ENCODE measurements at places on chromosomes 1 and 21.

DNA sequence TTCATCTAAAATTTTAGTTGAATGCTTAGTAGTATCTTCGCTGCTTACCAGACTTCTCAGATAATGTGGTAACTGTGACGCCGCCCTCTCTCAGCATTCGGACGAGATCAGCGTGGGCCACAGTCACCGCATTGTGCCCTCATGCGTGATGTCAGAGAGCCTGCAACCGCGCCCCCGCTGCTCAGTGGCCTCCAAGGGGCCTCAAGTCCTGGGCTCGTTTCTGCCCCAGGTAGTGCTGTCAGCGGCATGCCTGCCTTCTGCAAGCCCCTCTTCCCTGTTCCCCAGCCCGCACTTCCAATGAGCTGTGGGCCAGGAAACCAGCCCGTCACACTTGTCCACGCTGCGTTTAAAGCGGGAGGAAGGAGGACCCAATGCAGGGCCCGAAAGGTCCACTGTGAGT, 61.6 kb upstream of the TRAPPC10 start:
- no peak for DNase-seq

- peak; percentile 72 for DNase-seq
Observed at GRCh38 chr1:48916130-48917069, 139.7 kb upstream of the BEND5 start.

GRCh38 chr1:161223805-161224694, 622 bp upstream of the APOA2 start:
- no peak for DNase-seq

DNA sequence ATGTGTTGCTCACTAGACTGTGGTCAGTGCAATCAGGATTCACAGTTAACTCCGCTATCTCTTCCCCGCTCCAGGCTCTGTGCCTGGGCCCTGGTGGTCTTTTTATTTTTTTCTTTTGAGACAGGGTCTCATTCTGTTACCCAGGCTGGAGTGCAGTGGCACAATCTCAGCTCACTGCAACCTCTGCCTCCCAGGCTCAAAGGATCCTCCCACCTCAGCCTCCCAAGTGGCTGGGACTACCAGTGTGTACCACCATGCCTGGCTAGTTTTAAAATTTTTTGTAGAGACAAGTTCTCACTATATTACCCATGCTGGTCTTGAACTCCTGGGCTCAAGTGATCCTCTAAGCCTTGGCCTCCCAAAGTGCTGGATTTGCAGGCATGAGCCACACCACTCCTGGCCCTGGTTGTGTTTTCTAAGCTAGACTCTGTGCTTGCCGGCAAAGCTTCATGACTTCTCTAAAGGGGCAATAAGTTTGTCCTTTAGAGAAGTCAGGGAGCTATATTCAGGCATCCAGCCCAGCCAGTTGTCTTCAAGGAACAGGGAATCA, 1.4 kb downstream of the RCSD1 start:
- DNase-seq: no peak

DNA sequence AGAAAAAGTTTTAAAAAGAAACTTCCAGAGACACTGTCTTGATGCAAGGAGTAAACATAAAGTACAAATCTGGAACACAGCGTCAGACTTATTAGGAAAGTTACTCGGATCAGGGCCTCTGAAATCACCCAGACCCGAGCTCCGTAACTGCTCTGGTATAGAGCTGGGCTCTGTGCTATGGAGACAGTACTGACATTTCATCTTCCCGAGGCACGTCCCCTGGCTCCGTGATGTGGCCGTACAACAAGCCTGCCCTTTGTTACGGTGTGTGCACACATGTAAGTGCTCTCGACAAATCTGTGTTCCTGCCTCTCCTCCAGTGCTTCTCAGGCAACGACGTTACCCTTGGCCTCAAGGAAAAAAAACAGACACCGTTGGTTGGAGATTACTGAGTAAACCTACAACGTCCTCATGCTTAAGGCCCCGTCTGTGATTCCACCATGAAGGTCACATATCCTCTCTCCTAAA, 107.0 kb upstream of the IRF2BP2 start:
- DNase-seq: no peak

GRCh38 chr1:202126426-202126825, 3.7 kb downstream of the GPR37L1 start:
- DNase-seq: no peak

DNA sequence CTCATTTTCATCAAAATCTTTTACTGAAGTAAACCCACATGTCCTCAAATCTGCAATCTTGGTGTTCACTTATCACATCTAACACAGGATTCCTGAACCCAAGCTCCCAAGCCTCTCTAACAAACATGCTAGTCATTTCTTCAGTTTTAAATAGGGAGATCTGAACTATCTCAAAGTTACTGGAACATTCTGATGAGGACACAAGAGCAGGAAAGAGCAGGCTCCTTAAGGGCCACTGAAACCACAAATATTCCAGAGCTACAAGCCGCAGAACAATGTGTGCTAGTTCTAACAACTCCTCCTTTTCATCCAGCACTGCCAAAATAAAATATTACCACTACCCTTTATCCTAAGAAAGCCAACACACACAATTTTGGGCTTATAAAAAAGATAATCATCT, 38.9 kb downstream of the WARS2 start:
- DNase-seq: no peak

DNA sequence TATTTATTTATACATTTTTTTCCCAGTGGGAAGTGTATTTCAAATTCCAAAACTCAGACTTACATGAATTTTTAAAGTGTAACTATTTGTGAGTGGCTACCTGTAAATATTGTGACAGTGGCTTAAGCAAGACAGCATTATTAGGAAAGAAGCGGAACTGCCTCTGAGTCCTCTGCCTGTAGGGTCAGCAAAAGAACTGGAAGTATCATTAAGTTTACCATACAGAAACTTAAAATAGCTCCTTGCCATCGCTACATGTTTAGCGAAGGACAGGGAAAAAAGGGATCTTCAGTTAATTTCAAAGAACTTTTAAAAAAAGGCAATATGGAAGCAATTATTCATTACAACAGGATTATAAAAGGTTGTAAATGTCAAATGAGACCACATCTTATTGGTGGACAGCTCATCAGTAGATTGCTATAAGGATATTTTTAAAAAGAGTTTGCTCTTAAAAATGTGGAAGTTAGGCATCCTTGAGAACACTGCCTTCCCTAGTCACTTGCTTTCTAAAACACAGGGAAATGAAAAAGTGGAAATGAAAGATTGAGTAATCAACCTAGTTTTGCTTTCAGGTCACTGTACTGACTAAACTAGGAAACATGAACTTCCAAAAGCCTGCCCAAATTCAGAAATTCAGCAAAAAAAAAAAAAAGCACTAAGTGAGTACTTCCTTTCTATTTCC, 39.2 kb downstream of the NSL1 start:
- no peak for DNase-seq

DNA sequence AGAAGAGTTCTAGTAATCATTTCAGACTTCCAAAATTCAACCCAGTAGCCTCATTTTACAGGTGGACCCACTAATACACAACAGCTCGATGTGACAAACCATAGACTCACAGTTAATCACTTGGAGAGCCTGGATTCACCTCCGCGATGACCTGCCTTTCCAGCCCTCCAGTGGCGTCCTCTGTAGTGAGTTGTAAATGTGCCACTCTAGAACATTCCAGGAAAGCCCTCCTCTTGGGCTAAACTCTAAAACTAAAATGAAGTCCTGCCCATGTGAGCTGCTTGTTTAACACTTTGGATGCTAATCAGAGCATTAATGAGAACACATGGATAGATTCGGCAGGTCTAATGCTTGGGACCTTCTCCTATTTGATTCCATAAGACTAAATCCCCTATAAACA, 140.7 kb downstream of the DHRS3 start:
- no peak for DNase-seq

GRCh38 chr21:22758478-22758877, 1760.3 kb downstream of the NCAM2 start:
- no peak for DNase-seq

- DNase-seq: no peak
Observed at GRCh38 chr1:225347123-225347683, 80.6 kb downstream of the LBR start.

DNA sequence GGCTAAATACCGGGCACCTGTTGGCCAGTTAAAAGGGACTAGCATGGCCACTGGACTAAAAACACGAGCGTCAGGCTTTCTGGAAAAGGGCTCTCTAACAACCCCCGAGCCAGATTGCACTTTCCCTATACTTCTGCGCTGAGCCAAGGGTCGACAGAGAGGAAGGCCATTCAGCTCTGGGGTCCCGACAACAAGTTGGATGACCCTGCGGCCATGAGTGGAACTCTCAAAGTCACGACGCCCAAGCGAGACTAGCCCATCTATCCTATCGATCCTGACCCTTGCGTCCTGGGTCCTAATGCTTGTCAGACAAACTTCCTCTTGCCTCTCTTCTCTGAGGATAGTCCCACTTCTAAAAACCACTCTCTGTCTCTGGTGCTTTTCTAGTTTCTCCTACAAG, 99.9 kb upstream of the PRDX6 start:
- no peak for DNase-seq

GRCh38 chr1:81420760-81421159, 380.0 kb upstream of the ADGRL2 start:
- no peak for DNase-seq

DNA sequence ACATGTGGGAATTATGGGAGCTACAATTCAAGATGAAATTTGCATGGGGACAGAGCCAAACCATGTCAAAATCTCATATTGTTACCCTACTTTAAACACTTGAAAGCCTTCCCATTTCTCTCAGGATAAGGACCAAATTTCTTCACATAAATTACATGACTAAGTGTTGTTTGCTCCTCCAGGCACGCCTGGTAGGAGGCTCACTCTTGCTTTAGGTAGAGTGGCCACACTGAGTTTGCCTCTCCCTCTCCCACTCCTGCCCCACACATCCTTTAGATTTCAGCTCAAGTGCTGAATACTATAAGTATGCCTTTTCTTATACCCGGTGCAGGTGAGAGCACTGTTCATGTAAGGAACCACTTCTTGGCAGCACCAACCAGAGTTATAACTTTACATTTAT, 279.1 kb downstream of the DNM3 start:
- DNase-seq: no peak

DNA sequence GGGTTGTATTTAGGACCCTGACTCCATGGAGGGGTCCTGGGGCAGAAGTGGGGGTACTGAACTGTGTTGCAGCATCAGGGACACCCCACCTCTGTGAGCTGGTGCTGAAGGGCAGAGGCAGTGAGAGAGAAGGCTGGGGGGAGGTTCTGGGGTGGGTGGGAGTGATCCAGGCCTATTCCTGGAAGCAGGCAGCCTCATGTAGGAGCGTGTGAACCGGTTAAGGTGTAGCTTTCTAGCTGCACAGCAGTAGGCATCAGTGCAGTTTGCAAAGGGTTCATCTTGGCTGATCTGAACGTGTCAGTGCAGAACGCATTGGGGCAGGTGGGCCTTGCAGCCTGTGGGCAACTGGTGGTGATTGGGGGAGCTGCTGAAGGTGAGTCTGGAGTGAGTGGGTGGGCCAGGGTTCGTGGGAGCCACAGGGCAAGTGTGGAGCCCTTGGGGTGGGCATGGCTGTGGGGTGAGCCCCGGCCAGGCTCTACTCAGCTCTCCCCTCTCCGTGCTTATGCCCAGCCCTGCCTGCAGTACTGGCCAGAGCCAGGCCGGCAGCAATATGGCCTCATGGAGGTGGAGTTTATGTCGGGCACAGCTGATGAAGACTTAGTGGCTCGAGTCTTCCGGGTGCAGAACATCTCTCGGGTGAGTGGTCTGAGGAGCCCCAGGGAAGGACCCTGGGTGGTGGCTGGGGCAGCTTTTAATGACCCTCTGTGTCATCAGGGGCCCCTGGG, 86.7 kb downstream of the PTPRU start:
- DNase-seq: peak; percentile 68

- peak; percentile 6 for DNase-seq
Observed at GRCh38 chr1:58401991-58402390, 144.5 kb downstream of the OMA1 start.

DNA sequence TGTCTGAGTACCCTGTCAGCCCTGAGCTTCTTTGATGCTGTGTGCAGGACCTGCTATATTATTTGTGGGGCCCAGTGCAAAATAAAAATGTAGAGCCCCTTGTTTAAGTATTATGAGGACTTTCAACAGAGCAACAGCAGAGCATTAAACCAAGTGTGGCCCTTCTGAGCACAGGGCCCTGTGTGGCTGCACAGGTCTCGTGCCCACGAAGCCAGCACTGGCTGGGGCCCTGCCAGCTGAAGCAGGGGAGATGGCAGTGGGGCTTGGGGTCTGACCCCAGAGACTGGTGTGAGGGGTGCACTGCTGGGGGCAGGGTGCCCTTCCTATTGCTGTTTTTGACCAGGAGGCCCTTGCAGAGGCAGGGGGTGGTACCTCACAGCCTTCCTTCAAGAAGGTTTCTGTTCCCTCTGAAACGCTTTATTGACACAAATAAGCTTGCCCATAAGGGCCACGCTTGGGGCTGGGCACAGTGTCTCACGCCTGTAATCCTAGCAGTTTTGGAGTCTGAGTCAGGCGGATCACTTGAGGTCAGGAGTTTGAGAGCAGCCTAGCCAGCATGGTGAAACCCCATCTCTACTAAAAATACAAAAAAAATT, 2.2 kb upstream of the SEMA4A start:
- DNase-seq: no peak

GRCh38 chr1:114134518-114134917, 19.2 kb downstream of the SYT6 start:
- DNase-seq: no peak

DNA sequence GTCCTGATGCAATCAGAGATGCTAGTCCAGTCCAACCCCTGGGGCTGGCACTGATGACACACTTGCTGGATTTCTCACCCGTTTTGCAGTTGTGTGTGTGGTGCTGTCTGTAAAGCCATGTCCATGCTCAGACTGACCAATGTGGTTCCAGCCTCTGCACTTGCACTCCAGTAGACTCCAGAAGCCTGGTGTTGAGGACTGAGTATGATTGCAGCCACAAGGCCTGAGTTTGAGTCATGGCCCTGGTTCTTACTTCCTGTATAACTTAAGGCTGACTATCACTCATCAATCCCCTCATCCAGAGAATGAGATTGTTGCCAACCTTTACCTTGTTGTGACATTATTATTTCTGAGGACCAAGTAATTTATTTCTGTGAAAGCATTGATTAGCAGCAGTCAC, 34.8 kb upstream of the IKBKE start:
- no peak for DNase-seq

DNA sequence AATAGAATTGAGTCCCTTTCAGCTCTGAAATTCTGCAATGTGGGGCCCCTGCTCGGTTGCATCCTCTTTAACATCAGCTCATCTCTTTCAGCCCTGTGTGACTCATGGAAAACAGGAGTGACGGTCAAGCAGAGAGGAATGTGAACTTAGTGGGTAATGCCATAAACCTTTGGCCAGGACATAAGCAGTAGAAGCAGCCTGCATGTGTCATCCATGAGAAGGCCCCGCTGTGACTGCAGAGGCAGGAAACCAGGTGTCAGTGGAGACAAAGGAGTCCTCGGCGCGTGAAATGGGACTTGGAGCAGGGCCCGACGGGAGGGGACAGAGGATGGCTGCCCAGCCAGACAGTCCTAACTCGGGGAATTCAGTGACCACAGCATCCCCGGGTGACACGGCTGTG, 21.1 kb upstream of the EPHB2 start:
- DNase-seq: no peak

DNA sequence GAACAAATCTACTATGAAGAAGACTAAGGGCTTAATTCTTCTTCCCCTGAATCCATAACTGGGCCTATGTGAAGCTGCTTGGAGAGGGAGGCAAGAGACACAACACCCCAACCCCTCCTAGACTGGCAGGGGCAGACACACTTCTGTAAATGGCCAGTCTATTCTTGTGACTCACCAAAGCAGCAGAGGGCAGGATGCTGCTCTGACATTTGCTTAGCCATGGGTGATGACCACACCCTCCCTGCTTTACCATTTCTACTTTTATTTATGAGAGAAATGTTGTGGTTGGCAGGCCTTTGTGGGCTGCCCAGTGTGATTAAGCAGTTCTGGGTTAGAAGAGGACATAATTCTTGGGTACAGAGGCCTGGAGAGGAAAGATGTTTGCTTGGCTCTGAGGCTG, 189.8 kb upstream of the DPYD start:
- DNase-seq: no peak
